ENCODE measurements at places on chromosomes 5 and 9.
A peak's percentile ranks its signal among the peaks of the same experiment; 100 is the strongest.

DNA sequence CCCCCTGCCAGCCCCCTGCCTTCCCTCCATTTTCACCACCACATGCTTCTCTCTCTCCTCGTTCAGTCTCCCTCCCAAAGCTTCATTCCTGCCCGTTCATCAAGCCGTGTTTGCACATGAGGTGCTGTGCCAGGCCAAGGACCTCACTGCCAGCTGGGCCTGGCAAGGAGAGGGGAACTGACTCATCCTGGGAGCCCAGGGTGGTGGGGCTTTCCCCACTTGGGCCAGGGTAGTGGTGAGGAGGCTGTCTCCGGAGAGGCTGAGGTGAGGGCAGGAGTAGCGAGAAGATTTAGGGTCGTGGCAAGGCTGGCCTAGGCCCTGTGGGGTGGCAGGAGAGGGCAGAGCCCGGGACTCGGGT is 30.4 kb upstream of the NOTCH1 start:
- DNase-seq, result peak; percentile 17

DNA sequence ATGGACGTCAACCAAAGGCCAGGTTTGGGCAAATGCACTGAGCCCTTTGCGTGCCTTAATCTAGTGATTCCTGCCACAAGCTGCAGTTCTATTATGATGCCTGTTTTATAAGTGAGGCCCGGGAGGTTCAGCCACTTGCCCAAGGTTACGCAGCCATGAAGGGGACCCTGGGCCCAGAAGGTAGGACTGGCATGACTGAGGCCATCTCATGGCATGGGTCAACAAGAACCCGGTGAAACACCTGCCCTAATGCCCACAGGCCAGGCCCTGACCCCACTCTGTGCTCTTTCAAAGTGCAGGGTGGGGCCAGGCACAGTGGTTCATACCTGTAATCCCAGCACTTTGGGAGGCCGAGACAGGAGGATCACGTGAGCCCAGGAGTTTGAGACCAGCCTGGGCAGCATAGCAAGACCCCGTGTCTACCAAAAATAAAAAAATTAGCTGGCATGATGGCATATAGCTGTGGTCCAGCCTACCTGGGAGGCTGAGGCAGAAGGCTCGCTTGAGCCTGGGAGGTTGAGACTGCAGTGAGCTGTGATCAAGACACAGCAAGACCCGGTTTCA is 8.6 kb downstream of the NINJ1 start:
- no peak for DNase-seq

- DNase-seq, result no peak
These were observed 40.1 kb upstream of the ERCC6L2 start for GRCh38 chr9:95835393-95835792.

GRCh38 chr9:126953041-126953809 is 38.6 kb downstream of the RALGPS1 start:
- no peak for DNase-seq

- no peak for DNase-seq
These were observed 2.1 kb downstream of the RNF145 start for GRCh38 chr5:159207222-159207685.

- no peak for DNase-seq
These were observed 117.5 kb upstream of the OR13F1 start for GRCh38 chr9:104386425-104387069.

DNA sequence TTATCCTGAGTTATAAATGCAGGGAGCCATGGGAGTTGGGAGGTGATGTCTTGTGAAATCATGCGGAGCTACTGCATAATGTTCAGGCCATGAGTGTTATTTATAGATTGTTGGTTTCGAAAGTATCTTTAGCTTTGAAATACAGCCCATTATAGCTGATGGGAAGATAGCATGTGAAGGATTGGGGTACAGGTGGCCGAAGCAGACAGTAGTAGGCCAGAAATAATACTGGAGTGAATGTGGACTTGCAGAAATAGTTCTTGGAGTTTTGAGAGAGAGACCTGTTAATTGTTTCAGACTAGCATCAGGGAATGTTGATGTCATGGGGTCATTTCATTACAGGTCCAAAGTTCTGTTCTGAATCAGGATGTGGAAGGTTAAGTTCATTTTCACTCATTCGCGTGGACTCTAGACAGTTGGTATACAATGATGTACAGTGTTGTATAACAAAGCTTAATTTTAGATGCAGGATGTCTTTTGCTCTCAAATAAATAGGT is 3.8 kb downstream of the ATP6V1G1 start:
- no peak for DNase-seq

DNA sequence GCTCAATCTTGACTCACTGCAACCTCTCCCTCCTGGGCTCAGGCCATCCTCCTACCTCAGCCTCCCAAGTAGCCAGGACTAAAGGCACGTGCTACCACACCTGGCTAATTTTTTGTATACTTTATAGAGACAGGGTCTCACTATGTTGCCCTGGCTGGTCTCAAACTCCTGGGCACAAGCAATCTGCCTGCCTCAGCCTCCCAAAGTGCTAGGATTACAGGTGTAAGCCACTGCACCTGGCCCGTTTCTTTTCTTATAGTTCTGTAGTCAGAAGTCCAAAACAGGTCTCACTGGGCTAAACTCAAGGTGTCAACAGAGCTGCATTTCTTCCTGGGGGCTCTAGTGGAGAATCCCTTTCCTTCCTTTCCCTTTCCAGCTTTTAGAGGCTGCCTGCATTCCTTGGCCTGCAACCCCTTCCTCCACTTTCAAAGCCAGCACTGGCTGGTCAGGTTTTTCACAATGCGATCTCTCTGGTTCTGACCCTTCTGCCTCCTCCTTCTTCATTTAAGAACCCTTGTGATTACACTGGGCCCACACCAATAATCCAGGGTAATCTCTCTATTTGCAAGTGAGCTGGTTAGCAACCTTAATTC is 16.3 kb downstream of the IRF1 start:
- DNase-seq, result no peak

GRCh38 chr5:155049569-155050383 is 36.2 kb downstream of the KIF4B start:
- DNase-seq, result no peak

GRCh38 chr9:24620741-24621140 is 75.0 kb upstream of the IZUMO3 start:
- DNase-seq, result no peak

GRCh38 chr9:125959315-125959714 is 212.1 kb downstream of the PBX3 start:
- no peak for DNase-seq

DNA sequence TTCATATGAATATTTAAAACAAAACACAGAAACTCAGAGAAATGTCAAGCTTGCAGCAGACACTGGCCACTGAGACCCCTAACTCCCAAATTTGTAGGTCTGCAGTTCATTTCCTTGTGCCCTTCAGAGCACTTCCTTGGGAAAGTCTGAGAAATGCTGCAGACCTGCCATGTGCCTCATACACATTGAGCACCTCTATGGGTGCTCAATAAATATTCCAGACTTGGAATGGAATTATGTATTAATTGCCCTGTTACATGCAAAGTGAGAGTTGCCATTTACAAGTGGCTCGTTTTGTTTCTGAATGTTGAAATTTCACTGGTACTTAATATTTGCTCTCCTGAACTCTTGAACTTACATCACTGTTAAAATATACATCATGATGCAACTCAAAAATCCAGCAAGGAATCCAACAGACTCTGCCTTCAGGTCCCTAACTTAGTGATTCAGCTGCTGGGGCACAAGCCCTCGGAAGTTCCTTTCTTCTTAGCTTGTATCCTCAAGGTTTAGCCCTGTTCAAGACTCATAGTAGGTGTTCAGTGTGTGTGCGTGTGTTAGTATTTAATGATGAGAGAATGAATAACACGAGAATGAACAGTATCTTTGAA is 90.6 kb downstream of the PTCD2 start:
- DNase-seq, result no peak
